Posterior cingulate gyrus (tissue), 11 donors: ENCODE measurements at places on chromosomes 5 and 9.

GRCh38 chr9:93864032-93864431 lies 91.1 kb downstream of the BARX1 start:
- DNase-seq = no peak

DNA sequence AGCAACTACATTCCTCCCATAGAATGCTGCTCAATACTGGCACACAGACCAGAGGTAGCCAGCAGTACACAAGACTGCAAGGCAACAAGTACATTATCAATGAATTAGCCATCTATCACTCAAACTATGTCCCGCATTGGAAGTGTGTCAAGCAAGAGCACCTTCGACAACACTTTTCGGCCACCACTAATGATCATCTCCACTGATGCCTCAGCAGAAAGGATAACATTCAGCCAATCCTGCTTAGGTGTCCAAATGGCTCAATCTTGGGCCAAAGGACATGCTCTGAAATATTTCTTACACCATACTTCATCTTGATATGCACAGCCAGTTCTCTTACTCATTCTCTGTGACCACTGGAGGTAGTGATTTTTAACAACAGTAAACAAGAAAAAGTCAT lies 25.0 kb downstream of the SKP1 start:
- DNase-seq = no peak

- no peak for DNase-seq
These were observed 24.0 kb upstream of the GRHPR start for GRCh38 chr9:37398464-37399025.

DNA sequence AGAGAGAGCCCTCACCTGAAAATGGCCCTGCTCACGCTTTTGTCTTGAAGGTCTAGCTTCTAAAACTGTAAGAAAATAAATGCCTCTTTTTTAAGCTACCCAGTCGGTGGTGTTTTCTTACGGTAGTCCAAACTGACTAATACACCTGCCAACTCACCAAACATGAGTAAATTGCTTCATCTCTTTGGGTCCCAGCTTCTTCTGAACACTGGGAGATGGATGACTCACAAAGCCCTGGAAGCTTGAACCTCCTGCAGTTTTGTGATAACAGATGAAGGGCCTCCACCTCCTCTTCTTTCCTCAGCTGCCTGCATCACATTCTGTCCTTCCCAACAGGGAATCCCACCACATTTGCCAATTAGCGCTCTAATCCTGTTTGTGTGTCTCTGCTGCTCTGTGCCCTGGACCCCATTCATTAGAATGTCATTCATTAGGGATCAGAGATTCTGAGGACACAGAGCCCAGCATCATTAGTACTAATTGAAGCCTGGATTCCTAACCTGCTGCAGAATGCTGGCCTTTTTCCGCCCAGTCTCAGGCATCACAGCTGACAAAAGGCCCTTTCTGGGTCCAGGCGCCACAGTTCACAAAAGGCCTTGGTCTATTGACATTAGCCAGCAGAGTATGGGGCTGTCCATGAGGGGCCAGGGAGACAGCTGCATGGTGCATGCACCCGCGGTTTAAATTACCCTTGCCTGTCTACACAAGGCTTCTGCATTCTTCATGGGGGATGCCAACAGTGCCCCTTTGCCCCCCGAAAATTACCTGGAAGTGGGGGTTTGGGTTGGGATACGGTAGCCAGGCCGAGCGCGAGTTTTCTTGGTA lies 349.3 kb downstream of the SEMA5A start:
- DNase-seq = no peak

GRCh38 chr5:10227379-10227778 lies 22.3 kb downstream of the ATPSCKMT start:
- no peak for DNase-seq

DNA sequence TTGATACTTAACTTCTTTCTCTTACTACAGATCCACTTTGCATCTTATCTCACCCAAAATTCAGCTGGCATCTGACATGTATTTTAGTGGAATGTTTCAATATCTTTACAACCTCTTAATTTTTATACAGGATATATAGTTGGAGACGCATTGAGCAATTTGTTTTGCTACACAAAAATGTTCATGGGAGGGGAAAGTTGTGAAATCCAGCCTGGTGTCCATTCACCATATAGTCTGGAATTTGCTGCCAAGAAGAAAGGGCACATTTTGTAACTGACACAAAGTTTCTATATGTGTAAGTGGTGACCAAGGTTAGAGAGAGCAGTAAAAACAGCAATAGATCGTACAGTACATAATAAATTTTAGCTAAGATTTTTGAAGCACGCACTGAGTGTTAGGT lies 14.0 kb upstream of the CHD1 start:
- DNase-seq = no peak

GRCh38 chr5:139474890-139475791 lies 4.3 kb downstream of the SMIM33 start:
- DNase-seq = no peak

- no peak for DNase-seq
These were observed 174.5 kb downstream of the AOPEP start for GRCh38 chr9:94901019-94901363.

GRCh38 chr9:110995420-110996340 lies 42.6 kb downstream of the LPAR1 start:
- DNase-seq = no peak

DNA sequence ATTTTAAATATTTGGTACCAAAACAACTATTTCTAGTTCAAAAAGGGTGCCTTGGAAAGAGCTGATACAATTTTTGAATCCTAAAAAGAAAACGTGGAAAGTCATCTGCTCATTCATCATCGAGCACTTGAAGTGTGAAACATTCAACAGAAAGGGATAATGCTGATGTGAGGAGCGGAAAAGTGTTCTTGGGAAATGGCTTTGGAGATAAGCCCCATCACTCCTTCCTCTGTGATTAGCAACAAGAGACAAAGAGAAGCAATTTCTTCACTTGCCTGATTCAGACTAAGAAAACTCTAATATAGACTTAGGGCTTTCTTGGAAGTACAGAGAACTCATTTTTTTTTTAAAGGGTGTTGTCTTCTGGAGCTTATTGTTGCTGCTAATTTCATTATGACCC lies 74.9 kb downstream of the C9orf152 start:
- no peak for DNase-seq

DNA sequence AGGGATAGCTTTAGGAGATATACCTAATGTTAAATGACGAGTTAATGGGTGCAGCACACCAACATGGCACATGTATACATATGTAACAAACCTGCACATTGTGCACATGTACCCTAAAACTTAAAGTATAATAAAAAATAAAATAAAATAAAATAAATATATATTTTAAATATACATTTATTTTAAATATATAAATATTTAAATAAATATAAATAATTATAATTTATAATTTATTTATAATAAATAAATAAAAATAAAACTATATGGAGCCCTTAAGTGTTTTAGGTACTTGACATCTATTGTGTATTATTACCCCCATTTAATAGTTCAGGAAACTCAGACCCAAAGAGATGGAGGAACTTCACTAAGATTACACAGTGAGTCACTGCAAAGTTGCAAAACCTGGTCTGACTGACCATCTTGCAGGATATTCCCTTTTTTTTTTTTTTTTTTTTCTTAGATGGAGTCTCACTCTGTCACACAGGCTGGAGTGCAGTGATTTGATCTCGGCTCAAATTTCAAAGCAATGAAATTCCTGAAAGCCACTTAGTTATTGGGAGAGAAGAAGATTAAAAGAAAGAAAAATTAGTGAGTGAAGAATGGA lies 5.8 kb upstream of the C5orf52 start:
- no peak for DNase-seq

- DNase-seq = no peak
These were observed 107.1 kb upstream of the MSX2 start for GRCh38 chr5:174617285-174617684.

DNA sequence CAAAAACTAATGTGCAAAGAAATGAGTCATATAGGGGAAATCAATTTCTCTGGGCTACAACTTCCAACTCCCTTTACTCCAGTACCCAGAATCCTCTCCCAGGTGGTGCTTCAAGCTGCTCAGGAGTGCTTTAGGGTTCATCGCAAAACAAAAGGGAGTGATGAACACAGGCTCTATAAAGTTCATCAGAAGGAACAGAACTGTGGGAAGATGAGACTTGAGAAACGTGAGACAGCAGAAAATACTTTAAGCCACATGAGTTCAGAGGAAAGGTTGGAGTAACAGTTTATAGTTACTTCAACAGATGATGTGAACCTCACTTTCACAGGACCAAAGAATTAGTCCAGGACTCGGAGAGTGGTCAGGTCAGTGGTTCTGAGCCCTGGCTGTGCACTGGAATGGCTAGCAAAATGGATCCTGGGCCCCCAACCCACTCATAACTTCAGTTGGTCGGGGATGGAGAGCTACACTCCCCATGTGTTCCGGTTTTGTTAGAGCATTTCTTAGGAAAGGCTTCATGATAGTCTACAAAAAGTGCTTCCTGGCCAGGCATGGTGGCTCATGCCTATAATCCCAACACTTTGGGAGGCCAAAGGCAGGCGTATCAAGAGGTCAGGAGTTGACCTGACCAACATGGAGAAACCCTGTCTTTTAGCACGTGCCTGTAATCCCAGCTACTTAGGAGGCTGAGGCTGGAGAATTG lies 4.3 kb downstream of the RPL12 start:
- DNase-seq = no peak

GRCh38 chr5:91401175-91401574 lies 18.1 kb upstream of the ARRDC3 start:
- no peak for DNase-seq

GRCh38 chr9:109972026-109972882 lies 192.3 kb downstream of the PALM2AKAP2 start:
- DNase-seq = no peak

- no peak for DNase-seq
These were observed 24.9 kb upstream of the CCDC112 start for GRCh38 chr5:115321309-115321708.

DNA sequence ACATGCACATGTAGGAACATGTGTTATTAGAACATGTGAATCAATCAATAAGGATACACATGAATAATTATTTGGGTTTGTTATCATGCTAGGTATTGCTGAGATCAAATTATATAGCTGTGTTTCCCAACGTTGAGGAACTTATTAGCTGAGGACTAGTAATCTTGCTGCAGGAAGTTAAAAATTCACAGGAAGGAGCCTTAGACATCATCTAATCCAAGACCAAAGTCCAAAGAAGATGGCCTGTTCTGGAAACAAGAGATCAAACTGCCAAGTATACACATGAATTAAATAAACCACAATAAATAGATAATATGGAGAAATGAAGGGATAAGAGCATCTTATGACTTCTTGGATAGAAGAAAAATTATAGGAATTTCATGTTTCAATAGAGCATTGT lies 19.9 kb downstream of the POU5F2 start:
- no peak for DNase-seq

DNA sequence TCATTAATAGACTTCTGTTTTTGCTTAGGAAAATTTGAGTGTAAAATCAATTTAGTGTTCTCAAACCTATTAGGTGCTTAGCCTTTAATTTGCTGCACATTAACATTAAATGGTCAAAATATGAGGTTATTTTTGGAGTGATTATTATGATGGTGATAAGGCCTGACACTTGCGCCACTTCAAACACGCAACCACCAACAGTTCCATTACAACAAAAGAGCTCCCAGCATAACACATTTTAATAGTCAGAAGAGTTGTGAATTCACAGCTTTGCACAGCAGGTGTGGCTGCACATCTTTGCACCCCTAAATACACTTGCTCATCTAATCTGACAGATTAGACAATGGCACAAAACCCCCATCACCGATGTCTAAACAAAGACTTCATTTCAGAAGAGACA lies 940.7 kb downstream of the NR2F1-AS1 start:
- no peak for DNase-seq

- DNase-seq = no peak
These were observed 286.1 kb downstream of the IRX2 start for GRCh38 chr5:2465383-2465782.

GRCh38 chr9:4324513-4324912 lies 24.6 kb upstream of the GLIS3 start:
- DNase-seq = no peak

- no peak for DNase-seq
These were observed 241.5 kb downstream of the TLE4 start for GRCh38 chr9:79813258-79813638.

DNA sequence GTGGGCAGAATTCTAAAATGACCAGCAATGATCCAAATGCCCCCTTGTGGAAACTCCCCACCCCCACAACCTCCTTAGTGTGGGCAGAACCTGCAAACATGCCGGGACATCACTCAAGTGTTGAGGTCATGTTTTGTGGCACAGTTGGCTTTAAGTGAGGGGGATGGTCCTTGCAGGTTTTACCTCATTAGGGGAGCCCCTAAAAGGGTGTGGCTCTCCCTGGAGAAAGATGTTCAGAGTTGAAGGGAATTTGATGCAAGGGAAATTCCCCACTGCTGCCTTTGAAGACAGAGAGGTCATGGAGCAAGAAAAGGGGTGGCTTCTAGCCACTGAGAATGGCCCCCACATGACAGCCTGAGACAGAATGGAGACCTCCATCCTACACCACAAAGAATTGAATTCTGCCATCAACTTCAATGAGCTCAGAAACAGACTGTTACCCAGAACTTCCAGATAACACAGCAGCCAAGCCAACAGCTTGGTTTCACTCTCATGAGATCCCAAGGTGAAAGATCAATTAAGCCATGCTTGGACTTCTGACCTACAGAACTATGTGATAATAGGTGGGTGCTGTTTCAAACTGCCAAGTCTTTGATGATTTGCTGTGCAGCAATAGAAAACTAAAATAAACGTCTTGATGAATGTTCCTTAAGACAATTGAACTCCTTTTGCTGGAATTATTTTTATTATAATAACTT lies 103.4 kb downstream of the MED10 start:
- no peak for DNase-seq

DNA sequence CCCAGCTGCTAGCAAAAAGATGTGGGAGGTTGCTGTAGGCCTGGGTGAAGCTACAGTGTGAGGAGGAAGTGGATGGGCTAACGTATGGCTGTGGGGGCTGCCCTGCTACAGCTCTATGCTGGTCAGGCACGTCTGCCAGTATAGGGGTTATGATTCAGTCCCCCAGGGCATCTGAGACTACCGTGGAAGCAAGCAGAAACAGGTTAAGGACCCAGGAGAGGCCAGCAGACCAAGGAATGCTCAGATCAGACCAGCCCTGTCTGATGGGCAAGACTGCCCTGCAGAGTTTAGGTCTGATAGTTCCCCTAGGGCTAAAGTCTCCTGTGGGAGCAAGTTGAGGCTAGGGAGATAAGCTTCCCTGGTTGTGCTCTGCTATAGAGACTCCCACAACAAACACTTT lies 416.1 kb upstream of the CTNND2 start:
- no peak for DNase-seq

DNA sequence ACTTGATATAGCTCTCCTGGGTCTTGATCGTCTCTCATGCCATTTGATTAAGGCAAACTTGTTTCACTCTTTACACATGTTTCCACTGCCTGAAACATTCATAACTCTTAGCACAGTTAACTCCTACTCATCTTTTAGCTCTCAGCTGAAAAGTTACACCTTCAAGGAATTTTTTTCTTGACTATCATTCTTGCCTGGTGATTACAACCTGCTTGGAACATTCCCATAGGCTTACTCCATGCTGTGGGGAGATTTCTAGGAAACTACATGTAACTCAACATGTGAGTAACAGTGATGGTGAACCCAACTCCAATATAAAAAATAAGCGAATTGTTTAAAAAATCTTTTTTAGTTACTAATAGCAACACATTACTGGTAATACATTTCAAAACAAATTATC lies 224.1 kb upstream of the MPDZ start:
- DNase-seq = no peak
